ENCODE measurements at places on chromosomes 2 and 18. TPM values are rescaled to one million over a fixed set of nuclear protein-coding genes. Genes with fewer than 3 reads are reported as not detected.

Gene MROH2A
- 0.15 TPM for total RNA-seq

Gene TTC31
- total RNA-seq = 7.8 TPM

Gene ERMN
- total RNA-seq = not detected

Gene PROM2
- 1.4 TPM for total RNA-seq

Gene MYOM1
- 0.98 TPM for total RNA-seq

Gene NR4A2
- not detected for total RNA-seq

Gene SPP2
- total RNA-seq = not detected

Gene ATP6V1C2
- not detected for total RNA-seq

Gene STPG4
- total RNA-seq = 0.23 TPM

Gene RESP18
- not detected for total RNA-seq

Gene SLC4A3
- total RNA-seq = 1.7 TPM

Gene ANKRD30B
- total RNA-seq = 0.23 TPM

Gene MC5R
- not detected for total RNA-seq

Gene PTPRN
- 9.0 TPM for total RNA-seq

Gene CXCR4
- total RNA-seq = 6.6 TPM

Gene SNTG2
- not detected for total RNA-seq

Gene SGPP2
- not detected for total RNA-seq

Gene UGT1A4
- not detected for total RNA-seq

Gene FBLN7
- total RNA-seq = 4.0 TPM

Gene MRPL53
- total RNA-seq = 95.4 TPM

Gene ATP6V1B1
- total RNA-seq = 0.94 TPM

Gene IL36B
- total RNA-seq = not detected

Gene MPP4
- total RNA-seq = 1.4 TPM

Gene HOXD1
- total RNA-seq = not detected

Gene MAP2
- 0.82 TPM for total RNA-seq

Gene GPR55
- not detected for total RNA-seq

Gene ST8SIA5
- total RNA-seq = not detected

Gene NFU1
- total RNA-seq = 38.7 TPM

Gene MAP3K19
- not detected for total RNA-seq

Gene GRB14
- 7.5 TPM for total RNA-seq

Gene SPC25
- total RNA-seq = not detected

Gene GKN1
- total RNA-seq = not detected

Gene LYPD6B
- total RNA-seq = not detected
